ELF-1 (cell line): ENCODE measurements at places on chromosomes 5 and 9.

- DNase-seq: no peak
Observed at GRCh38 chr9:113851873-113852272, 24.2 kb upstream of the ZNF618 start.

GRCh38 chr5:77430726-77431125 is 61.4 kb downstream of the WDR41 start:
- no peak for DNase-seq

GRCh38 chr9:14903040-14903439 is 7.2 kb downstream of the FREM1 start:
- no peak for DNase-seq

DNA sequence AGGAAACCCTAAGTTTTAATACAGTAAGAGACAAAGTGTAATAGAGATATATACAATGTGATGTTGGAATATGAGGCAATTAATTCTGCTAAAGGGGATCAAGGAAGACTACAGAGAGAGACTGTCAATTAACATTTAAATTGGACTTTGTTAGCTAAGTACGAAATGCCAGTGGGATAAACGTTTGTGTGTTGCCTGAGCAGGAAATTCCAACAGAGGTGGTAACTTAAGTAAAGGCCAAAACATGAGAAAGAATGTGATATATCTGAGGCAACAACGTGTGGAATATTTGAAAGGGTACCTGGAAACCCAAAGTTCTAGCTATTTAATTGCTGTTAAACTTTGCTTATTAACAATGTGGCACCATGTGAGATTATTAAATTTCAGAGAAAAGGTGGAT is 1666.9 kb upstream of the WWC1 start:
- peak; percentile 3 for DNase-seq

DNA sequence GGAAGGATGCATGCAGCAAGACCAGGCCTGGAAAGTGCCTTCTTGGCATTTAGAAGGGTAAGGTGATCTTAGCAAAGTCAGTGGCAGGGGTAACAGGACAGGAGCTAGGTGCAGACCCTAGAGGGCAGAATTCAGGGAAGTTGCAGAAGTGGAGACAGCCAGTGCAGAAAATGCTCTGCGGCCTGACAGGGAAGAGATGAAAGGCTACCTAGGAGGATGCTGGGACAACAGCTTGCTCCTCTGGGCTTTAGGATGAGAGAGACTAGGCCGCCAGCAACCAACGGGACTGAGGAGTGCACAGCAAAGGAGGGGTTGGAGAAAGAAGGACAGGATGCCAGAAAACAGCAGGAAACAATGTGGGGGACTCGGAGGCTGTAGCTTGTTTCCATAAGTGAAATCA is 219.9 kb downstream of the FSTL4 start:
- DNase-seq: no peak
